ENCODE measurements at places on chromosomes 13 and 19. TPM values are rescaled to one million over a fixed set of nuclear protein-coding genes. Genes with fewer than 3 reads are reported as not detected.

- no peak for DNase-seq
Observed at GRCh38 chr19:19525611-19526380, 2.9 kb upstream of the YJEFN3 start.

DNA sequence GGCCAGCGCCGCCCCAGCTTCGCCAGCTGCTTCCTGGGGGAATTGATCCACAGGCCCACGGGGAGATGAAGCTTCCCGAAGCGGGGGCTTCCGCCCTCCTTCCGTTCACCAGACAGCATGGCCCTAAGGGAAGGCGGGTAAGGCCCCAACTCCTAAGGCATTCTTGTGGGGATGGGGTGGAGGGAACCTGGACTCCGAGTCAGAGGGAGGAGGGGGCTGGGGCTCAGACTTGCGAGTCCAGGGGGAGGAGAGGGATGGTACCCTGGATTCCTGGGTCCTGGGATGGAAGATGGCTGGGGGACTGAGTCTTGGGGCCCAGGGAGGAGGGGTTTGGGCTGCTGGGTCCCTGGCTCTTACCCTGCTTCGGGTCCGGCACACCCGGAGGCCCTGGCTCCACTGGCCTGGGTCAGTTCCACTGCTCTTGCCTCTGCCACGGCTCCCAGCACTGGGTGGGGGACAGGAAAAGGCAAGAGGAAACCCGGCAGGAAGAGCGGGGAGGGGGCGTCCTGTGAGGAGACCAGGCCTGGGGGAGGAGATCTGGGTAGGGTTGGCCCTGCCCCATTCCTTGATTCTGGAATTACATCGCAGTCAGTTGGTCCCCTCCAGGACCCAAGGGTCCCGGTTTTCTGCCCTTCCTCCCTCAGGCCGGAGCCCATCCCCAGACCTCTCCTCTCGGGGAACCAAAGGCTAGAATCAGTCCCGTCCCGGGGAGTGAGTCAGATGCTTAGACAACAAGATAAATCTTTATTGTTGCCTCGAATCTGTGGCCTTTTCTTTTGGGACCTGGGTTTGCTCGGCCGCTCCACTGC lies at the start of gene RASIP1:
RASIP1 (minus strand) TSS at position 447 of the 809 bp plus-strand sequence; CDS start at position 119, 328 bp downstream.
- DNase-seq: no peak

GRCh38 chr13:42971691-42972347 lies 20.2 kb downstream of the EPSTI1 start:
- no peak for DNase-seq

DNA sequence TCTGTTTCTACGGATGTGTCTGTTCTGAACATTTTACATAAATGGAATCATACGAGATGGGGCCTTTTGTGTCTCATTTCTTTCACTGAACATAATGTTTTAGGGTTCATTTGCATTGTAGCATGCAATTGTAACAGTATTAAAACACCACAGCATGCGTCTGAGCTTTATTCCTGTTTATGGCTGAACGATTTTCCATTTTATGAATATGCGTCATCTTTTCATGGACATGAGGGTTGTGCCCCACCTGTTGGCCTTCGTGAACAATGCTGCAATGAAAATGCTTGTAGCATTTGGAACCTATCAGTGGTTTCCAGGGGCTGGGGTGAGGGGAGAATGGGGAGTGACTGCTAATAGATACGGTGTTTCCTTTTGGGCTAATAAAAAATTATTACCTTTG lies 5.1 kb downstream of the OR10H1 start:
- DNase-seq: no peak

DNA sequence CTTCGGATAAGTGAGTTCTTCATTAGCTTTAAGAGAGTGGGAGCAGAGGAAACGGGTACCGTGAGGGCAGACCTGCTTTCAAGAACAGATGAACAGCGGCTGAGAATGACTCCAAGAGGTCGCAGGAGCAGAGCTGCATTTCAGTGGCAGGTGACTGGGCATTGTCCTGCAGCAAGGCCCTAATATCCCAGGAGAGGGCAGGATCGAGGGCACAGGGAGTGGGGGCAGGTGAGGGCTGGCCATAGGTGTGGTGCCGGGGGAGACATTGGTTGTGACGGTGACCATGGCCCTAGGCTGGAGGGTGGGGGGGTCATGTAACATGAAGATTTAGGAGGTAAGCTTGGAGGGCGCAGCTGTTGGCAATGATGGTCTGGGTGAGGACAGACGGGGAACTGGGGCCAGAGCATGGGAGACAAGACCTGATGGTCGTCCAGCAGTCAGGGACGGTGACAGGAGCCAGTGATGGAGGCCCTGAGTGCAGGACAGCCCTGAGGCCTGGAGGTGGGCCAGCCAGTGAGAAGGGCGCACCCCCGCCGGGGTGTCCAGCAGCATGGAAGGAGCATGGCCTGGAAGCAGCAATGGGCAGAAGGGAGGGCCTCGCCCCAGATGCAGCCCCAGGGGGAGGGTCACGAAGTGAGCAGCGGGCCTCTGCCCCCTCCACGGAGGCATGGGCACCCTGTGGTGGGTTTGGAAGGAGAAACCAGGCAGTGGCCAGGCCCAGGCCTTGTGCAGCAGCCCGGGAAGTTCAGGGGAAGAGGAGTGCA lies 29.2 kb upstream of the LAMP1 start:
- no peak for DNase-seq

DNA sequence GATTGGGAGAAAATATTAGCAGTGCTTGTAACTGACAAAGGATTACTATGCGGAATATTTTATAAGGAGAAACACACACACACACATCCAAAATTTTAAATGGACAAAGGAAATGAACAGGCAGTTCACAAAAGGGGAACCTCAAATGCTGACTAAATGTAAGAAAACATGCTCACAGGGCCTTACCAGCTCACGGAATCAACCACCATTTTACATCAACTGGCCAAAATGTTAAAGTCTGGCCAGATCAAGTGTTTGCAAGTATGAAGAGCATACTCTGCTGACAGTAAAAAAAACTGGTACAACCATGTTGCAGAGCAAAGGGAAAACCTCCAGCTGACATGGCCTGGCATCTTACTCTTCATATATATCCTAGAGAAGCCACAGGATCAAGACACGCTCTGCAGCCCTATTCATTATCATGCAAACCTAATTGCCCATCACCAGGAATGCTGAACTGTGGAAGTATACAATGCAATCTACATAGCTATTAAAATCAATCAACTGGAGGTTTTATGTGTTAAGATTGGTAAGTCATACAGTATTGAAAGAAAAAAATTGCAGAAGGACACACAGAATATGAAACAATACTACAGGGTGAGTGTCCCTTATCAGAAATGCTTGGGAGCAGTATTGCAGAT lies 124.4 kb downstream of the RNF17 start:
- peak; percentile 45 for DNase-seq

DNA sequence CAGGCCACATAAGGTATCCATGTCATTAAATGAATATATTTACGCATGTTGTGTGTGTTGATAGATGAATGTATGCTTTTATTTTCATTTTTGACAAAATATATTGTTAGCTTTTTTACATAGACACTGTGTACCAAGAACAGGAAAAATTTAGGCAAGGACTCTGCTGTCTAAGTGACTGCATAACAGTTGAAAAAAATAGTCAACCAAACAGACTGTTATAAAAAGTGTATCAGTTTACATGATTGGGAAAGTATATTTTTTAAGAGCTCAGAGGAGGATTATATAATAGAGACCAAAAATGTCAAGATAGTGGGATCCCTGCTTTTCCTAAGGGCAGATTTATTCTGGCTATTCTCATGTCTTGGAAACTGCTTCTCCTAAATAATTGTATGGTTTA lies 858.0 kb downstream of the SLITRK1 start:
- DNase-seq: no peak

DNA sequence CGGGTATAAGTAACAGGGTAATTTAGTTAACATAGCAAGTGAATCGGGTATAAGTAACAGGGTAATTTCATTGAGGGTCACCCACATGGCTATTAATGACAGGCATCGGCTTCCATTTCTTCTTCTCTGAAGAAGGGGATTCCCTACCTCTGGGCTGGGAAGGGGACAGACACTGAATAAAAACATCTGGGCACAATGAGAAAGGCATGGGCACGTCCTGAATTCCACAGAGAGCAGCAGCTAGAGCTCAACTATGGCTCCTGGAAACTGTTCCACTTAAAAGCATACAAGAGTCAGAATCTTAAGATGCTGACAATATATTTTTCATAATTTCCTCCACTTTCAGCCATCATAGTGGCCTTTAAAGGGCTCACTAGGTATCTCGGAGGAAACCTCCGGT lies 51.8 kb downstream of the CRYL1 start:
- no peak for DNase-seq

DNA sequence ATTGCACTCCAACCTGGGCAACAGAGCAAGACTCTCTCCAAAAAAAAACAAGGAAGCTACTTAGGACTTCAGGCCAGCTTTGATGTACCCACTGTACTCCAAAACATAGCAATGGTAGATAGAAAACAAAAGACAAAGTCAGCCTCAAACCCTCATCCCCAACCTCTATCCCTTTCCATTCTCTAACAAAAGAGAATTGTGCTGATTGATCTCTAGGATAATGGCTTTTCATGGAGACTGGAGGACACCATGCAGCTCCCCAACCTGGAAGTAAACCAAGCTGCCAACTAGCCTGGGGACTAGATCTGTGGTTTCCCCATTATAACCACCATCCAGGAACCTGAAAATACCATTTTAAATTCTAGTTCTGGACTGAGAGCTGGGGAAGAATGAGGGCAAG lies 4.3 kb upstream of the ZDHHC20 start:
- no peak for DNase-seq

DNA sequence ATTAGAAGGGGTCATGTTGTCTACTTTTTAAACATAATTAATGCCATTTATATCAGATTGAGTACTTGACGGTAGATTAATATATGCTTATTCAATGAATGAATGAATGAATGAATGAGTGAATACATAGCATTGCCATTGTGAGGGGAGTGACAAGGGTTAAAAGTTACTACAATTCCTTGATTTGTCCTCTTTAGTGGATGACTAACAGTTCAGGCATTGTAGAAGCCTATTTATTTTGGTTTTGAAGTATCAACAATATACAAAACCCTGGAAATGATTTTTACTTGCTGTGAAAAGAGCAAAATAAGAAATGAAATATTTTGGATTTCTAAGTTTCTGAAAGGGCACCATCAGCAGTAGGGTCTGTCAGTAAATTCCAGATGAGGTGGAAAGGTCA lies 122.7 kb downstream of the CYSLTR2 start:
- DNase-seq: no peak

DNA sequence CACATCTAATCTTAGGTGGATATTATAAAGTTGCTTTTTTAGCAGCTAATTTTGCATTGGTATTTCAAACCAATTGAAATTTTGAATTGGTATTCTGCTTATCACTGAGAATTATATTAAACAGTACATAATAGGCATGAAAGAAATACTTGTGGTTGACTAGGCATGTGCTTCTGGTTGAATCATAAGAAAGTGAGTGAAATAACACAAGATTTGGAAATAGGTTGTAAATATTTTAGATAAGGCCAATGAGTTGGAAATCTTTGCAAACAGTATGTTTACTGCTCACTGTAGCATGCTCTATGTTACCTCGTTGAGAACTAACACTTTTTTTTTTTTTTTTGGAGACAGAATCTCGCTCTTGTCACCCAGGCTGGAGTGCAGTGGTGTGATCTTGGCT lies 66.8 kb upstream of the RFC3 start:
- DNase-seq: no peak

DNA sequence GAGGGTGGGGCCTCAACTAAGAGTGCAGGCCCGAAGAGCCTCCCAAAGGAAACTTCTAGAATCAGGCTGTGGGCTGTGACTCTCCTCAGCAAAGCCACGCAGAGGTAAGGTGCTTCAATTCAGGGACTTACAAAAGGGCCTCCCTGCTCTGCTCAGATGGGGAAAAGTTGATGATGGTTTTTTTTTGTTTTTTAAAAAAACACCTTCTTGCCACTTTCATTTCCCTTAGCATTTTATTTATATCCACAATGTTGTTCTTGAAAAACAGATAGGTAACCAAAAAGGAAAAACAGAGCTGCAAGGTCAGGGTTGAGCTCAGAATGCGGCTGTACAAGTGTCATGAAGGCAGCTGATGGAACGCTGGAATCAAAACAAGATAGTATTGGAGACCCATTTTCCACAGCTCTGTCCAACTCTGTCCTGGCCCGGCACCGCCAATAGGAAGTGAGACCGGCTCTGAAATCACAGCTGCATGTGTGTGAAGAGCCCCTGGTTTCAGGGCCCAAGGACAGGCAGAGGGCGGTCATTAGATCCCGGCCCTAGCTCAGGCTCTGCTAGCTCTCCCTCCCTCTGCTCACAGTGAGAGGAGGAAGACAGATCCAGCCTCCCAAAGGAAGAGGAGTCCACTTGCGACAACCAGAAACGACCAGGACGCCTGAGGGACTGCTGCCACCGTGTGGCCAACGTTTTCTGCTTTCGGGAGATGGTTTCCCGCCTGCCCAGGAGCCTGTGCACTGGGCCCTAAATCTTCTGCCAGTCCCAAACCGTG lies 58.3 kb downstream of the KLF2 start:
- no peak for DNase-seq

C19orf33 gene
- not detected for total RNA-seq

S1PR5 gene
- not detected for total RNA-seq

RHPN2 gene
- 4.5 TPM for total RNA-seq

APC2 gene
- total RNA-seq: 0.26 TPM

GTF3A gene
- 192 TPM for total RNA-seq

RNF113B gene
- total RNA-seq: not detected

OVOL3 gene
- not detected for total RNA-seq

GFY gene
- total RNA-seq: not detected
